ENCODE measurements at places on chromosomes 7 and 10. TPM values are rescaled to one million over a fixed set of nuclear protein-coding genes. Genes with fewer than 3 reads are reported as not detected.
A peak's percentile ranks its signal among the peaks of the same experiment; 100 is the strongest.

Gene NAT16
- 0.64 TPM for polyA plus RNA-seq

Gene ANKRD7
- 0.44 TPM for polyA plus RNA-seq

Gene OPN1SW
- polyA plus RNA-seq = 0.05 TPM

Gene VWDE
- 0.03 TPM for polyA plus RNA-seq

Gene HOXA7
- not detected for polyA plus RNA-seq

Gene SPDYE1
- polyA plus RNA-seq = not detected

Gene NUTM2B
- 0.25 TPM for polyA plus RNA-seq

GRCh38 chr10:75508814-75509306 is 77.4 kb downstream of the LRMDA start:
- DNase-seq = peak; percentile 72
- H3K27me3 ChIP-seq = no peaks in the 10 kb centered on the region
- no peaks in the 10 kb centered on the region for H3K36me3 ChIP-seq

GRCh38 chr10:44468525-44468924 is 83.6 kb upstream of the CXCL12 start:
- H3K36me3 ChIP-seq = no peaks in the 10 kb centered on the region
- no peak for DNase-seq
- peaks cover 16% of the 10 kb centered on the region for H3K27me3 ChIP-seq
- no peaks in the 10 kb centered on the region for H3K4me1 ChIP-seq

GRCh38 chr10:24415455-24416125 is 206.7 kb downstream of the KIAA1217 start:
- H3K4me3 ChIP-seq = no peak overlapping the region
- peaks cover 5% of the 10 kb centered on the region for H3K4me1 ChIP-seq
- DNase-seq = peak; percentile 61
- H3K27me3 ChIP-seq = no peaks in the 10 kb centered on the region
- no peak overlapping the region for H3K27ac ChIP-seq

GRCh38 chr10:60185421-60185820 is 204.3 kb downstream of the ANK3 start:
- no peak overlapping the region for H3K27ac ChIP-seq
- H3K4me1 ChIP-seq = no peaks in the 10 kb centered on the region
- H3K36me3 ChIP-seq = peaks cover 2% of the 10 kb centered on the region
- DNase-seq = no peak
- no peaks in the 10 kb centered on the region for H3K27me3 ChIP-seq

DNA sequence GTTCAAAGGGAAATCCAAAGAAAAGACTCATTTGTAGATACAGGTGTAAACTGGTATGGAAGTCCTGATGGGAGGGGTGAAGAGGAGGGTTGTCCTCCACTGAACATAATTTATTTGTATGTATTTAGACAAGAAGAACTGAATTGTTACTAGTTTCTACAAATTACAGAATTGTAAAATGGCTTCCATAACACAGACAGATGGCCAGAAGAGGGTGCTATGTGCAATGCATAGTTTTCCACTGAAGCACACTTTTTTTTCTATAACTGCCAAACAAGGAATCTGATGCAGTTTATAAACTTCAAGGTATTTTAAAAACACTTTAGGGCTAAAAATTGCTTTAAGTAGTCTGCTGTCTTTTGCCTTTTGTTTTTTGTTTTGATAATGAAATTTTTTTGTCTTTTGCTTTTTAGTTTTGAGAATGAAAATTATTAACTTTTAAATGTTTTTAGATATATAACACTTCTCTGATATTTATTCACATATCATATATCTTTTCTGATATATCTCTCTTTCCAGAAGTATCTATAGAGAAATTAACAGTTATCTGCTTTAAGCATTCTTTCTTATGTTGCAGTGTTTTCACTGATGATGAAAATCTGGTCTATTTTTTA is 58.5 kb downstream of the PHYHIPL start:
- H3K4me3 ChIP-seq = no peak overlapping the region
- H3K36me3 ChIP-seq = peaks cover 7% of the 10 kb centered on the region
- H3K27ac ChIP-seq = no peak overlapping the region
- no peak for DNase-seq

- no peaks in the 10 kb centered on the region for H3K27me3 ChIP-seq
- H3K4me3 ChIP-seq = no peak overlapping the region
- no peaks in the 10 kb centered on the region for H3K36me3 ChIP-seq
- H3K27ac ChIP-seq = no peak overlapping the region
Measured at GRCh38 chr10:17805921-17806577, 3.1 kb upstream of the MRC1 start.

- H3K36me3 ChIP-seq = no peaks in the 10 kb centered on the region
- H3K4me3 ChIP-seq = no peak overlapping the region
- H3K27ac ChIP-seq = peak overlapping the region; percentile 17
Measured at GRCh38 chr10:36349445-36350078, 707.5 kb upstream of the FZD8 start.

DNA sequence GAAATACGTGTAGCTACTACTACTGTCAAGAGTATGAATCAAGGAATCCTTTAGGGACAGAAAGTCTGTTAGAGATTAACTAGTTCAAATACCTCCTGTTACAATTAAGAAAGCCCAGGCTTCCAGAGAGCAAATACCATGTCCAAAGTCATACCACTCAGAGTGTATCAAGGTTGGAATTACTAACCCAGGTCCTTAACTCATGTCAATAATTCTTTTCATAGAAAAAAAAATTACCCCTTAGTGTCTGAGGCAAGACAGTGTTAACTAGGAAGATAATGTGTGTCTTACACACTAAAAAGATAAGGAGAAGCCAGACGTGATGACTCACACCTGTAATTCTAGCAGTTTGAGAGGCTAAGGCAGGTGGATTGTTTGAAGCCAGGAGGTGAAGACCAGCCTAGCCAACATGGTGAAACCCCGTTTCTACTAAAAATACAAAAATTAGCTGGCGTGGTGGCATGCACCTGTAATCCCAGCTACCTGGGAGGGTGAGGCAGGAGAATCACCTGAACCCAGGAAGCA is 423.4 kb downstream of the SORCS1 start:
- no peak for DNase-seq
- H3K4me1 ChIP-seq = peaks cover 5% of the 10 kb centered on the region
- H3K4me3 ChIP-seq = no peak overlapping the region
- no peaks in the 10 kb centered on the region for H3K27me3 ChIP-seq
- H3K36me3 ChIP-seq = no peaks in the 10 kb centered on the region

DNA sequence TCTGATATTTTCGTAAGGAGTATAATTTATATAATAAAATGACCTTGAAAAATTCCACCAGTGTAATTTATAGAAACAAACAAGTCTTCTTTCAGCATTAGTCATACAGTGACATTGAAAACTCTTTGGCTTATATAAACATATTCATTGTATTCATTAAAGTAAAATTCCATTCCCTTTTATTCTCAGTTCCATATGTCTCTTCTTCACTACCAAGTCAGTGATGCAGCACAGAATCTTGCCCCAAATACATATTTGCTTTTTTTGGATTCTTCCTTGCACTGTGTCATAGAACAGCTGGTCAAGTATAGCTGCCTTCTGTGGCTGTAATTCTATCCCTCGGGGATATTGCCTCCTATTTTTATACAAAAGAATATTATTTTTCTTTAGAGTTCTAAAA is 884.5 kb upstream of the POT1 start:
- no peaks in the 10 kb centered on the region for H3K27me3 ChIP-seq
- H3K4me3 ChIP-seq = no peak overlapping the region
- no peak overlapping the region for H3K27ac ChIP-seq
- H3K36me3 ChIP-seq = no peaks in the 10 kb centered on the region

- H3K4me1 ChIP-seq = no peaks in the 10 kb centered on the region
- no peaks in the 10 kb centered on the region for H3K36me3 ChIP-seq
- DNase-seq = no peak
- H3K27ac ChIP-seq = no peak overlapping the region
- H3K4me3 ChIP-seq = no peak overlapping the region
- no peaks in the 10 kb centered on the region for H3K27me3 ChIP-seq
Measured at GRCh38 chr10:71126432-71126831, 85.9 kb upstream of the UNC5B start.

DNA sequence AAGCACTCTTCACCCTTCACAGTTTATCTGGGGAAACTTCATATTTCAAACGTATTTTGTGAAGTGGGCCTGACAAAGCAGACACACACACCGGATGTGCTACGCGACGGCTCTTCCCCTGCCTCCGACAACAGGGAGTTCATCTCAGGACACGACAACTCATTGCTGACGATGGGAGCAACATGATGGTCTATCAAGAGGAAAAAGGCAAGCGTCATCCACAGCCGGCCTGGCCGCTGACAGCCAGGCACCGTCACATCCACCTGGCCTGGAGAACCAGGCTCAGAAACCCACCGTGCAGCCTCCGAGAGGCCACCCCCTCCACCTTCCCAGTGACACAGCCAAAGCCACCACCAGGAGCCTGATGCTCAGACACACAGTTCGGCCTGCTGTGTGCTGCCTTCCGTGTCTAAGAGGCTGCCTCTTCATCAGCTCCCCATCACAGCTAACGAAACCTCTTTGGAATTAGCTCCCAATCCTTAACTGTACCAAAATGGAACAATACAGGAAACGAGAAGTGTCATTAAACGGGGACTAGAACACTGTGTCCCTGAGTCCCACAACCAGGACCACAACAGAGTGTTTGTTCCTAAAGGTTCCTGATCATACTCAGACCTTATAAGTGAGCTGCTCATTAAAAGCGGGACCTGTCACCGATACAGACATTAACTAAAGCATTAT is 76.7 kb downstream of the SFMBT2 start:
- no peak for DNase-seq
- H3K36me3 ChIP-seq = no peaks in the 10 kb centered on the region
- no peaks in the 10 kb centered on the region for H3K4me1 ChIP-seq
- no peaks in the 10 kb centered on the region for H3K27me3 ChIP-seq
- no peak overlapping the region for H3K4me3 ChIP-seq

DNA sequence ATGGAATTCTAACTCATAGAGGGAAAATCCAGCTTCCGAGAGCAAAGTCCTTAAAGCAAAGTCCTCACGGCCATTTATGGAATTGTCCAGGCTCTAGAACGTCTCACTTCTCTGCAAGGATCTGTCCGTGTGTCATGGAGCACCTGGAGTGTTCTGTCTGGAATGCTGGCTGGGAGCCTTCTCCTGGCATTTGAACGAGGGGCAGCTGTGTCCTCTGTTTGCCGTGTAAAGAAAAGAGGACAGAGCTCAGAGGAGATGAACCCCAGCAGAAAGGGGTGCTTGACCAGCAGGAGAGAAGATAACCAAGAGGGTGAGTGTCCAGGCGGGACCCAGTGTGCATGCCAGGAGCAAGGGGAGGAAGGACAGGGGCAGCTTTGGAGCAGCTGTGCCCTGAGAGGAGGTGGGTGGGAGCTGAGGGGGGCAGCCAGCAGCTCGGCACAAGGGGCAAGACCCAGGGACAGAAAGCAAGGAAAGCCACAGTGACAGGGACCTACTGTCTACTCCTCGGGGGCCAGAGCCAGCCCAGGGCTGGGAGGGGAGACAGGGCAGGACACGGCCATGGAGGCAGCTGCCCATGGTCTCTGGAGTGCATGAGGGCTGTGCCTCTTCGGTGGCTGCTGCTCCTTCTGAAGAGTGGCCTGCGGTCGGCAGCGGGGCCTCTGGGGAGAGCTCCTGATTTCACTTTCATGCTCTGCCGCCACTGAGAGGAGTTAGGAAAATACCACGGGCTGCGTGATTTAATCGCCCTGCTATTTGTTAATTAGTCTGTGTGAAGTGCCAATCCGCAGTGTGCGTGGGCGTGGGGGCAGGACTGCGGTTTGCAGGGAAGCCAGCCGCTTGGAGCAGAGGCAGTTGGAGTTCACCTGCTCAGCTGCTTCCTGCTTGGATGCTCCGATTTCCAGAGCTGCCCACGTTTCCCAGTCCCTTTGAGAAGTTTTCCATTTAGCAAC is 149.3 kb upstream of the SHH start:
- H3K36me3 ChIP-seq = no peaks in the 10 kb centered on the region
- peak overlapping the region; percentile 43 for H3K27ac ChIP-seq
- no peaks in the 10 kb centered on the region for H3K27me3 ChIP-seq
- 0 out of 2 replicates have a peak overlapping the region, but pooled peaks have one; percentile 36 for H3K4me3 ChIP-seq
- no peak for DNase-seq

DNA sequence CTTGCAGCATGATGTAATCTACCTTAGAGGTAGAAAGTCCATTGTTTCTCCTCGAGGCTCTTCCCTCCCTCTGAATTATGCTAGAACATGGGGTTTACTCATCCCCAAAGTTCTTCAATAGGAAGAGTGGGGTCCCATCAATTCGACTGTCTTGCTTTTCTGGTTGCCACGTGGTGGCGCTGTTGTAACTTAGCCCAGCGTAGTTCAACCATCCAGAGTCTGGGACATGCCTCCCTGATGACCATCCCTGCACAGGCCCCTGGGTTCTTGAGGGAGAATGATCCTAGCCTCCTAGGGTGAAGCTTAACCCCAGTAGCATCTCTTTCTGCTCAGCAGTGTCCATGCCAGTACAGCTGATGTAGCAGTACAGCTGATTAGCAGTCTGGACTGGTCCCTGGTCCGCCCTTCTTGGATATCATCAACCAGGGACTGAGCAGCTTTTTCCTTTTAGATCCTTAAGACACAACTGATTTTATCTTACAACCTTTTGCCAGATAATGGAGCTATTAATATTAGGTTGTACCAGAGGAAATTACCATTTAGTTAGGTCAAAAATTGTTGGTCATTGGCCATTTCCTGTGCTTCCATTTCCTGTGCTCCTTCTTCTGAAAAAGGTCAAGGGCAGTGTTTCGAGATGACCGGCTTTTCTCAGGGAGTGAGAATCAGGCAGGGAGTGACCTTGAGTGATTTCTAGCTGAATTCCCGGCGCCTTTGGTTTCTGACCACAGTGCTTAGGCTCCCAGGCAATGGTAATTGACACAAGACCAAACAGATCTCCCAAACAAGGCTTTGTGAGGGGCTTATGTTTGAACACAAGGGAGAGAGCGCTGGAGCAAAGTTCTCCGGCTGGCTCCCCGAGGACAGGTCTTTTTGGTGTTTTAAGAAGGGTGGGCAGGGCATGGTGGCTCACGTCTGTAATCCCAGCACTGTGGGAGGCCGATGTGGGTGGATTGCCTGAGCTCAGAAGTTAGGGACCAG is 65.4 kb downstream of the TACC2 start:
- H3K27ac ChIP-seq = no peak overlapping the region
- no peaks in the 10 kb centered on the region for H3K4me1 ChIP-seq
- no peaks in the 10 kb centered on the region for H3K36me3 ChIP-seq
- no peaks in the 10 kb centered on the region for H3K27me3 ChIP-seq

- peaks cover 20% of the 10 kb centered on the region for H3K36me3 ChIP-seq
- no peaks in the 10 kb centered on the region for H3K27me3 ChIP-seq
- no peak for DNase-seq
- H3K27ac ChIP-seq = peak overlapping the region; percentile 34
- H3K4me1 ChIP-seq = peaks cover 13% of the 10 kb centered on the region
Measured at GRCh38 chr10:49498425-49498824, 40.5 kb downstream of the ERCC6 start.

- DNase-seq = peak; percentile 91
- H3K4me1 ChIP-seq = no peaks in the 10 kb centered on the region
- peak overlapping the region; percentile 99 for H3K27ac ChIP-seq
- no peaks in the 10 kb centered on the region for H3K36me3 ChIP-seq
- H3K27me3 ChIP-seq = peaks cover 60% of the 10 kb centered on the region
- H3K4me3 ChIP-seq = peak overlapping the region; percentile 55
Measured at GRCh38 chr7:50560865-50561351, 4.3 kb downstream of the DDC start.

- H3K4me3 ChIP-seq = no peak overlapping the region
- H3K36me3 ChIP-seq = peaks cover 25% of the 10 kb centered on the region
- no peak for DNase-seq
- H3K27me3 ChIP-seq = no peaks in the 10 kb centered on the region
- no peak overlapping the region for H3K27ac ChIP-seq
Measured at GRCh38 chr10:21746118-21746517, 212.1 kb downstream of the MLLT10 start.
